Activated CD8-positive, alpha-beta memory T cell treated with anti-CD3 and anti-CD28 coated beads for 48 hours (primary cell): ENCODE measurements at places on chromosomes 11 and 22.
A peak's percentile ranks its signal among the peaks of the same experiment; 100 is the strongest.

DNA sequence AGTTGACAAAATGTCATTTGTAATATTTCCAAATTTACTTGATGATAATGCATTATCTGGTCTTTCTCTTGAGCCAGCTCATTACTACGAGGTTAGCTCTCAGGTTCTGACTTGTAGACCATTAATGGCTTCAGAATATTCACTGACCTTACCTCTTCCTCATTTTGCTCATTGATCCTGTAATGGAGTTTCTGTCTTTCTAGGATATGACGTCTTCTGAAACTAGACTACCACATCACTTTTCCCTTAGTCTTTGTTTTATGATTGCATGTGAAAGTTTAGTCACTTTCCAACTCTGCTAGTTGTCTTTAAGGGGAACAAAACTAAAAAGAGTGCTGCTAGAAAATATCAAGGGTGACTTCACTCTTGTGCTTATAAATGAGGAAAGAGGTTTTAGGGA is 697.6 kb downstream of the JRKL start:
- DNase-seq = no peak

GRCh38 chr11:108601150-108601549 is 7.6 kb upstream of the EXPH5 start:
- DNase-seq = no peak

GRCh38 chr11:16815047-16815767 is 76.8 kb downstream of the C11orf58 start:
- DNase-seq = no peak

DNA sequence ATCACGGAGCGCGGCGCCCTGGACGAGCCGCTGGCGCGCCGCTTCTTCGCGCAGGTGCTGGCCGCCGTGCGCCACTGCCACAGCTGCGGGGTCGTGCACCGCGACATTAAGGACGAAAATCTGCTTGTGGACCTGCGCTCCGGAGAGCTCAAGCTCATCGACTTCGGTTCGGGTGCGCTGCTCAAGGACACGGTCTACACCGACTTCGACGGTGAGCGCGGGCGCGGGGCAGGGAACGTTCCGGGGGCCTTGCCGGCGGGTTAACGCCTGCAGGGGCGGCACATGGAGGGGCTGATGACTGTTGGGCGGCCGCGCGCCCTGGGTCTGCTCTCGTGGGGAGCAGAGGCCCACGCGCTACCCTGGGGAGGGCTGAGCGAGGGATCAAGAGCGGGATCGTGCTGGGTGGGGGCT is 1.0 kb downstream of the PIM3 start:
- no peak for DNase-seq

DNA sequence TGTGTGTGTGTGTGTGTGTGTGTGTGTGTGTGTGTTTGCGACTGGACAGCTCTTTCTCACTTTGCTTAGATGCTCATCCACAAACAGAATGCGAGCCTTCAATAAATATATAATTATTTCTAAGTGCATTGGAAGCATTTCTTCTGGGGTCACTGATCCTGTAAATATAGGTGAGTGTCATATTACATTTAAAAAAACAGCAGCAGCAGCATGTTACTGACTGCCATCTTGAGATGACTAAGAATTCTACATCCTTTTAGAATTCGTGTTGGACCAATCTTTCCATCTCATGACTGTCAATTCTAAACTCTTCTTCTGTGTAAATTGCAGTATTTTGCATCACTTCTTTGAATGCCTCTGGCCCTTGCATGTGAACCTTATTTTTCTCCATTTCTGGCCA is 238.0 kb upstream of the DDI1 start:
- no peak for DNase-seq

- no peak for DNase-seq
Observed at GRCh38 chr11:124605719-124606118, 5.5 kb upstream of the PANX3 start.

DNA sequence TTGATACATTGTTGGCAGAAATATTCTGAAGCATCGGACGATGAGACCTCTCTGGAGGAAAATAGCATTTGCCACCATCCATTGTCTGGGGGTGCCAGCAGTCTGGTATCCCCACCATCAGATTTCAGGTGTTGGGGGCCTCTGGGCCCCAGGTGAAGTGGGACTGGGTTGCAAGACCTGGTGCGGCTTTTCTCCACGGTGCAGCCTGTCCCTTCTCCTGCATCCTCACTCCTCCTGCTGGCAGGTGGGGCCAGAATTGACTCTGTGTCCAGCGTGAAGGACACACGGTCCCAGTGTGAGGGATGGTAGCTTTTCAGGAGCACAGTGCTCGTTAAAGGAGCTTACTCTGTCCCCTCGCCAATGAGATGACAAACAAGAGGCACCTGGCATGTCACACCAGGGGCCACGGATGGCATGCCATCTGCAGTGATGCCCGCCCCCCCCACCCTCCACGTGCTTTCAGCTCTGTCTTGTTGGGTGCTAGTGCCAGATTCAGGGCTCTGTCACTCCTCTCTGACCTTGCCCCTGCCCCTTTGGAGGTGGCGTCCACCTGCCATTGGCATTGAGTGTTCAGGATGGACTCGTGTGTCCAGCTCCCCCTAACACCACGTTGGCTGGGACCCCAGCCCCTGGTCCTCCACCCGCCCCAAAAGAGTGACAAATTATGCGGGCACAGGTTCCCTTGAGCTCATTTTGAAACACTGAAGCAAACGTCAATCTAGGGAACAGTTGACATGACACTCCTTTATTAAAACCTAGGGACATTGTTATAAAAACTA is 62.4 kb downstream of the PARVG start:
- no peak for DNase-seq

- DNase-seq = no peak
Observed at GRCh38 chr11:8532475-8532874, 61.6 kb downstream of the STK33 start.

GRCh38 chr11:108131993-108132392 is 10.6 kb downstream of the ACAT1 start:
- DNase-seq = no peak

- DNase-seq = peak; percentile 44
Observed at GRCh38 chr22:40289991-40290459, 56.3 kb upstream of the ADSL start.

- peak; percentile 68 for DNase-seq
Observed at GRCh38 chr11:118338637-118339061, 3.9 kb downstream of the CD3D start.

DNA sequence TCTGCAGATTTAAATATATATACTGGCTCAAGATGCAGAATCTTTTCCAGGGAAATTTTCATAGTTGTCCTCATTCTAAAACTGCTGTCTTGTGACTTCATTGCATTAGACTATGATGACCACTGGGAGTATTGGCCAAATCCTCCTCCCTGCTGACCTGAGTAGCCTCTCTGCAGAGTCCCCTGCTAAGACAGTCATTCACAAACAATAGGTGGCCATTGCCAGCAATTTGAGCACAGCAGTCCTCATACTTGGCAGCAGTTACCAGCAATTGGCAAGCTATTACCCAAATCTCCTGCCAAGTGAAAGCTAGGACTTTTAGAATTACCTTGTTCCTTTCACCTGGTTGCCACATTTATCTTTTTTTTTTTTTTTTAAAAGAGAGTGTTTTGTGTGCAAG is 325.8 kb downstream of the FAT3 start:
- DNase-seq = no peak

DNA sequence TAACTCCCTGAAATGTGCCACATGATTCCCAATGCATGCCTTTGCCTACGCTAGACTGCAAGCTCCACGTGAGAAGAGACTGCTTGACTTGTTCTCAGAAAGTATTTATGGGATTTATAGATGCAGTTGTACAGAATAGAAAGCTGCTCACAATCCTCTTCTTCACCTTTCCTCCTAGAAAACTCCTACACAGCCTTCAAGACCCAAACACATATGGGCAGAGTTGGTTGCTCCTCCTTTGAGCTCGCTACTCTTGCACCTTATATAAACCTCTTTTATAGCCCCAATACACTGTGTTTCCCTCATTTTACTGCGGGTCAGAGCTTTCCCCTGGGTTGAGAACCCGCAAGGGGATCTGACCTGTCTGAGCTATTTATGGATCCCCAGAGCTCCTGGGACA is 16.4 kb downstream of the C1QTNF6 start:
- DNase-seq = no peak

DNA sequence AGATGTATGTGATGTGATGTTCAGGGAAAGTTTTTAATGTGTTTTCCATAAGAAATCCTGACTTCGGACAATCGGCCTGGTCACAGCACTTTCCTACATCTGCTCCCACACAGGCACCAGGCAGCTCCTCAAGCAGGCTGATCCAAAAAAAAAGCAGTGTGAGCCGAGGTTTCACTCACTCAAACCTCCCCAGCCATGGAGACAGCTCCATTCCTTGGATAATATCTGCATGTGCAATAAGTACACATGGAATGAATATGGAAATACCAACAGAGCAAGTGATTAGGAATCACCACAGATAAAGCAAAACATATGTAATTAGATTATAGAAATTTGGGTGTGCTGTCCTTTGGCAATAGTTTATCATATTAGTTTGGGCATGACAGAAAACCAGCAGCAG is 88.8 kb upstream of the API5 start:
- no peak for DNase-seq

GRCh38 chr11:126416542-126417090 is 61.1 kb downstream of the ST3GAL4 start:
- peak; percentile 36 for DNase-seq

GRCh38 chr11:108870373-108871020 is 205.6 kb downstream of the DDX10 start:
- DNase-seq = no peak

- DNase-seq = no peak
Observed at GRCh38 chr11:64533501-64533900, 57.5 kb upstream of the SLC22A12 start.

DNA sequence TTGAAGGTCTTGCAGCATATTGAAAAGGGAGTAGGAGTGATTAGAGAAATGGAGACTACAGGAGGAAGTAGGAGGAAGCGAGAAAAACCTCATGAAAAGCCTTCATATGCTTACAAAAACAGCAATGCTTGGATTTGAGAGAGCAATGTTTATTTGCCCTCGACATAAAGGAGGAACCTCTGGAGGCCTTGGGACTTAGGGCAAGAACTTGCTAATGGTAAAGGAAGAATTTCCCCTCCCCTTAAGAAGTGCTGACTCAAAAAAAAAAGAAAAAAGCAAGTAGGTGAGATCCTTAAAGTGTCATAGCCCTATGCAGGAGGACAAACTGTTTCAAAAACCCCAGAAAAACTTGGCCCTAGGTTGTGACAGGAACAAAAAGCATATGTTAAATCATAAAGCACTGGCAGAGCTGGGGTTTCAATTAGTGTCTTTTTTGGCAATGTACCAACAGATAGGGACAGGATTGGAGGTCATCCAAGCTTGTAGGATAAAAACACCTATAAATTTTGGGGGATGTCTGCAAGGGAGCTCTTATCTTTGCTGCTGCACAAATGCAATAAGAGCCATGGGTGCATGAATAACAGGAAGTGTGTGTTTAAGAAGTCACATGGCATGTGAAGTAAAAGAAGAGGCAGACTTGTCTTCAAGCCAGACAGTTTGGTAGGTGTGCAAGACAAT is 4.9 kb downstream of the GLYAT start:
- no peak for DNase-seq

GRCh38 chr11:129779342-129779741 is 36.3 kb upstream of the TMEM45B start:
- DNase-seq = no peak

- DNase-seq = no peak
Observed at GRCh38 chr11:3215346-3216026, 3.1 kb downstream of the MRGPRG start.

DNA sequence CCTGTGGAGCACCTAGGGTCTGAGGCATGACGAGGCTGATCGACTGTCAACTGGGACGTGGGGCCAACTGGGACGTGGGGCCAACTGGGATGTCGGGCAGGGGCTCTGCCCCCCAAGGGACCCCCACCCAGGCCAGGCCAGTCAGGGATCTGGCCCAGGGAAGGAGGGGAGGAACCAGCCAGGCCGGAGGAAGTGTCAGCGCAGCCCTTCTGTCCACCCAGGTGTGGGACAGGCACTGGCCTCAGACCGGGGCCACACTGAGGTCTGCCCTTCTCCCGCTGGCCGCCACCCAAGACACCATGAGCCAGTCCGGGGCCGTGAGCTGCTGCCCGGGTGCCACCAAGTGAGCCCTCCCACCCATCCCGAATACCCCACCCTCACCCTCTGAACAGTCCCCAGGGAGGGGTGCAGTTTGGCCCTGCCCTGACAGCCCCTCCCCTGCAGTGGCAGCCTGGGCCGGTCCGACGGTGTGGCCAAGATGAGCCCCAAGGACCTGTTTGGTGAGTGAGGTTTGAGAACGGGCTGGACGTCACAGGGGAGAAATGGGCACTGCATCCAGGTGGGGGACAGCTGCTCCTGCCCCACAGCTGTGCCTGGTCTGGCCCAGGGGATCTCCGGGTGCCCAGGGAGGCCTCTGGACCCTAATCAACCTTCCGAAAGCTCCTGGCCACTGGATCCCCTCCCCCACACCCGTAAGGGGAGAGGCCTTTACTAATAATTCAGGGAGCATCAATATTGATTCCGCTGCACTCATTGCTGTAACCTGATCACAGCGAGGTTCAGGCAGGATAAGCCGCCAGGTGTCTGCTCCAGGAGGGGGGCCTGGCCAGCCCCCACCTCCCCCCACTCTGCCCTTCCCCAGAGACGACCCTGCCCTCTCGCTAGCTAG is 3.3 kb downstream of the EPS8L2 start:
- DNase-seq = no peak

DNA sequence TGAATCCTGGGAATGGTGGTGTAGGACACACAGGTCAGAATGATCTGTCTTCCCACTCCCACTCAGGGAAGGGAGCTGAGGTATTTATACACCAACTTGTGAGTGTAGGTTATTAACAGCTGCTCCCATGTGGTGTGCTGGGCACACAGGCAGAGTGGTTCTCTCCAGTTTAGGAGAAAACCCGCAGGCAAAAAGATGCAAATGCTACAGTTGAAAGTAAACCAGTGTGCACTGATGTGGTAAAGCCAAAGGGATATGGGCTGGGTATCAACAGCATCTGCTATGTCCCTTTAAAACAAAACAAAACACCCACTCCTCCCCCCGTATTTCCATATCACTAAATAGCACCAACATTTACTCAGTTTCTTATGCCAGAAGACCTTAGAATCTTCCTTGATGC is 75.4 kb upstream of the SYT13 start:
- no peak for DNase-seq

DNA sequence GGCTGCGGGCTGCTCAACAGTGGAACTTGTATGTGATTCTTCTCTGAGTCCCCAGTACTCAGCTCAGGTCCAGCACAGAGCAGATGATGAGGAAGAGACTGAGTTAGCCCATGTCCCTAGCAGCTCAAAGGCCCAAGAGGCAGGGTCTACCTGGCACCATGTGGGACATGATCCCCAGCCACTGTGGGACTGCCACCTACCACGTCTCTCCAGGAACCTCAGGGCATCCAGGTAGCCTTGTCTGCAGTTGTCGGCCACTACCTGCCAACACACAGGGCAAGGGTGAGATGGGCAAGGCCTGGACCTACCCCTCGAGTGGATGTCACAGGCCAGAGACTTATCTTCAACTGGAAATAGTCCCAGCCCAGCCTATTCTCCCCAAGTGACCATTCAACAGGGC is 4.4 kb downstream of the PNPLA5 start:
- no peak for DNase-seq

DNA sequence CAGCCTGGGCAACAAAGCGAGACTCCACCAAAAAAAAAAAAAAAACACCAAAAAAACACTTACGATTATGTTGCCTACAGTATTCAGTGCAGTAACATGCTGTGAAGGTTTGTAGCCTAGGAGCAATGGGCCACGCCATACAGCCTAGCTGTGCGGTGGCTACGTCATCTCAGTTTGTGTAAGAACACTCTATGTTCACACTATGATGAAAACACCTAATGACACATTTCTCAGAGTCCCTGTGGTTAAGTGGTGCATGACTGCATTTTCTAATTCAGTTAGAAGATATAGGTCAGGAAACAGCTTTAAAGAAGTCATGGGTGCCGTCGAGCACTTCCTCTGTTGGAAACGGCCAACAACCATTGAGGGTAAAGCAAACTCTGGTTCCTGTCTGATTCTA is 75.7 kb upstream of the ANO1 start:
- no peak for DNase-seq
